ENCODE measurements at places on chromosomes 6 and 20. TPM values are rescaled to one million over a fixed set of nuclear protein-coding genes. Genes with fewer than 3 reads are reported as not detected.

GRCh38 chr6:45075246-45075645, 252.9 kb upstream of the RUNX2 start:
- no peak for DNase-seq

DNA sequence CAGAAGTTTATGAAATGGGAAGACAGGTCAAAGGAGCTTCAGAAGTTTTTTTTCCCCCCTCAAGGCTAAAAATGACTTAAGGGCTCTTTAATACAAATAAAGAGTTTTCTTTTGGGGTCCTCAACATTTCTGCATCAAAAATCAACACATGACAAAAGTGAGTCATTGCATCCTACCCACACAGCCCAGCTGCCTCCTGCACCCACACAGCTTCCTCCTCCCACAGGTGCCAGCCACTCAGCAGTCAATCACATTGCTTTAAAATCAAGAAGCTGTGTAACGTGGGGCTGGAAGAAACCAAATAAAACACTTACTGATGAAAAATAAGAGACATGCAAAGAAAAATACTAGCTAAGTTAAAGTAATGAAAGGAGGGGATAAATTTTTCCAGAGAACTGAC, 68.5 kb downstream of the MAP3K5 start:
- no peak for DNase-seq

DNA sequence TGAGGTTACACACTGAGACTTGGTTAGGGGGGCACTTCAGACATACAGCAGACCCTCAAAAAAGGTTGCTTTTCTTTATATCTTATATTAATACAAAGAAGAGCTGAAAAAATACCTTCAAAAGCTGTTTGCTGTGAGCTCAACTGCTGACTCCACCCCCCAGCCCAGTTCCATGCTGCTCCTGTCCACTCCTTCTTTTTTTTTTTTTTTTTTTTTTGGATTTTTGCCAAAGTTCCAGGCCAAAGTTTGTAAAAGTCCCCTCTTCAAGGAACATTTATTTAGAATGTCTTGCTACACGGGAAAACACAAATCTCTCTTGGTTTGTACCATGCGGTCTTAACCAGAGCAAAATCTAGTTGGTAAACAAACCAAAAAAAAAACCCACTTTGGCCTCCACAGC, 85.3 kb upstream of the AKAP12 start:
- peak; percentile 29 for DNase-seq

Gene GABRR1
- total RNA-seq: not detected

DNA sequence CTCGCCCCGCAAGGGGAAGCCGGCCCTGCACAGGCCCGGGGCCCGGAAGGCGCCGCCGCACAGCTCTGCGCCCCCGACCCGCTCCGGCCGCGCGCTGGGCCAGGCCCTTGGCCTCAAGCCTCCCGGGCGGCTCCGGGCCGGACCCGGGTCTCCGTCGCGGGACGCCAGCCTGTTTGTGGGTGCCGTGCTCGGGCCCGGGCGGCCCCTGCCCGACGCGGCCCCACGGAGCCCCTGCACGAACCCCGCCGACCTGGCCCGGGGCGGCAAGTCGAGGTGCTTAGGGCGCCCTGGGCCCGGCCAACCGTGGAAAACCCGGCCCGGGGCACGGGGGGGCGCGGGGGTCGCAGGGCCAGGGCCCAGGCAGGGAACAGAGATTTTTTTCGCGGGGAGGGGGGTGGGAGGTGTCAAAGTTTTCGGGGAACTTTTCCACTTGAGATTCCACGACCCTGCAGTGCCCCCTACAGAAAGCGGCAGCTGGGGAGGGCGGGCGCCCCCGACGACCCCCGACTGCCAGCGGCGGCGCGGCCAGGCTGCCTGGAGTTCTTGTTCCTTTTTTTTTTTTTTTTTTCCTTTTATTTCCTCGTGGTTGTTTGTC, 805 bp upstream of the STX16 start:
- no peak for DNase-seq
